ENCODE measurements at places on chromosomes 11 and 22.

DNA sequence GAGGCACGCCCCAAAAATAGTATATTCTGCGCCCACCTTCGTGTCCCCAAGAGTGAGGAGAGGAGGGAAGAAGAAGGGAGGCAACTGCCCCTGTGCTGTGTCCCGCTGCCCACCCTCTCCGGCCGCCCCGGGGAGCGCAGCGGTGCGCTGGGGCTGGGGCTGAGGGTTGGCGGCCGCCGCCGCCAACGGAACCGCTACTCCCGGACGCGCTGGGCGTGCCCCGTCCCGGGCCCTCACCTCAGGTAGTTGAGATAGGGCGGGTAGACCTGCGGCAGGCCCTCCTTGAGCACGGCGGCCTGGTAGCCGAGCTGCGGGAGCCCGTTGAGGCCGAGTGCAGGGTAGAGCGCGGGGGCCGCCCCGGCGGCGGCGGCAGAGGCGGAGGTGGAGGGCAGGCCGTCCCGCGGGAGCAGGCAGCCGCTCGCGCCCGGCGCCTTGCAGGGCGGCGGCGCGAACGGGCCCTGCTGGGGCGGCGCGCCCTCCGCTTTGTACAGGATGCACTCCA, 2.4 kb downstream of the PGR start:
- DNase-seq, result no peak

- DNase-seq, result no peak
Observed at GRCh38 chr11:75487365-75487764, 38.4 kb downstream of the GDPD5 start.

GRCh38 chr11:83671289-83671688, 385.1 kb upstream of the CCDC90B start:
- DNase-seq, result no peak

- DNase-seq, result no peak
Observed at GRCh38 chr11:93225662-93226061, 27.9 kb upstream of the SLC36A4 start.

GRCh38 chr11:28110821-28111200, 2.6 kb downstream of the METTL15 start:
- DNase-seq, result no peak

- DNase-seq, result no peak
Observed at GRCh38 chr11:70147668-70148067, 55.4 kb upstream of the FADD start.

GRCh38 chr11:112050721-112051120, 23.1 kb downstream of the PIH1D2 start:
- no peak for DNase-seq

DNA sequence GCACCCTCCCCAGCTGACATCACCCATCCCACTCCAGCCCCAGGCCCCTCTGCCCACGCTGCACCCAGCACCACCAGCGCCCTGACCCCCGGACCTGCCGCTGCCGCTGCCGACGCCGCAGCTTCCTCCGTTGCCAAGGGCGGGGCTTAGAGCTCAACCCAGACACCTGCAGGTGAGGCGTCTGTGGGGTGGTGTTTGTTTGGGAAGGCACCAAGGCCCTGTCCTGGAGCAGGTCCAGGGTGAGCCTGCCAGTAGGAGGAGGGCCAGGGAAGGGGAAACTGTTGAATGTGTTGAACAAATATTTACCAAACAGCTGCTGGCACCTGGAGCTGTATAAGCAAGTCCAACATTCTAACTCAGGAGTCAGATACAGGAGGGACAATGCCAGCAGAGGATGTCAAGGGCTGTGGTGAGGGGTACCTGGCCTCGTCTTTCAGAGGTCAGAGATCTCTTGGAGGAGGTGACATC, 3.1 kb downstream of the VEGFB start:
- DNase-seq, result no peak

GRCh38 chr11:7552666-7553065, 38.9 kb downstream of the PPFIBP2 start:
- no peak for DNase-seq

GRCh38 chr11:120917559-120918239, 106.2 kb upstream of the TBCEL start:
- no peak for DNase-seq

DNA sequence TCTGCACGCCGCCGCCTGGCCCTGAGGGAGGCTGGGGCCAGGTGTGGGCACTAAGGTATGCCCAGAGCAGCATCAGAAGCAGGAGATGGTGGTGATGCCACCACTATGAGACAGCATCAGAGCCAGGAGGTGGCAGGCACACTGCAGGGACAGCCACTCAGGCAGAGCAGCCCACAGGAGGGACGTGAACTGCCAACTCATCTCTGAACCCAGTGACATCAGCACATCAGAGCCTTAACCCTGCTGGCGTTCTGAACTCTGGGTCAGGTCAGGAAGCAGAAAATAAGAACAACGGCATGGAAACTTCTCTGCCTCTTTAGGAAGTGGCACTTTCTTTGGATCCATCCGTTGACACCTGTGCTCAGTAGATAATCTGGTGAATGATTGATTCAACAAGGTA, 14.7 kb upstream of the IFT27 start:
- no peak for DNase-seq

DNA sequence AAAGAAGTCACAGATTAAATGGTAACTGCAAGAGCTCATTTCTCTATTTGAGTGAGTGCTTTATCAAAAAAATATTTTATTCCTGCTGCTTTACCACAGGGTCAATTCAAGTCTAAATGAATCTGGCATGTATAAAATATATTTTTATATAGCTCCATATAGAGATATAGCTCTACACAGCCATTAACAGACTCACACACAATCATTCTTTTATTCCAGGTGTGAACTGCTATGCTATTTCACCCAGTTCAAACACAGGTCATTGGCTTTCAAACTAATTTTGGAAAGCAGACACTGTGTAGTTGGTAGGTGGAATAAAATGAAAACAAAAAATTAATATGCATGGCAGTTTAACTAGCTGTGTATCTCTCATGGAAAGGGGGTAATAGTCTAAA, 63.1 kb downstream of the MAML2 start:
- no peak for DNase-seq

- DNase-seq, result no peak
Observed at GRCh38 chr11:35563484-35564244, 38.2 kb upstream of the PAMR1 start.

GRCh38 chr11:83736684-83737083, 450.5 kb upstream of the CCDC90B start:
- DNase-seq, result no peak

DNA sequence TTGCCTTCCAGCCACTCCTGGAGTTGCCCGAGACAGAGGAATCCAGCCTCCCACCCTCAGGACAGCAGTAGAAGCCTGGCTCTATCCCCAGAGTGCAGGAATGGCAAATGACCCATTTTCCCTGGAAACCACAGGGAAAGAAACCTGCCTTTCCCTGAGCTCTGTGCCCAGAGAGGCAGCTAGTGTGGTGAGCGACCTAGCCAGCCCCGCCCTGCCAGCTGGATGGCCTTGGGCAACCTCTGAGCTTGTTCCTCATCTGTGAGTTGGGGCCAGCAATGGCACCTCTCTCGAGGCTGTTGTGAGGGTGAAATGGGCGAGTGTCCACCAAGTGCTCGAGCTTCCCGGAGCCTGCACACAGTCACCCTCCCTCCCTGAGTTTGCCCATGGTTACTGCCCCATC, 3.7 kb downstream of the OMP start:
- no peak for DNase-seq

GRCh38 chr22:17397756-17398547, 28.7 kb downstream of the CECR2 start:
- no peak for DNase-seq

DNA sequence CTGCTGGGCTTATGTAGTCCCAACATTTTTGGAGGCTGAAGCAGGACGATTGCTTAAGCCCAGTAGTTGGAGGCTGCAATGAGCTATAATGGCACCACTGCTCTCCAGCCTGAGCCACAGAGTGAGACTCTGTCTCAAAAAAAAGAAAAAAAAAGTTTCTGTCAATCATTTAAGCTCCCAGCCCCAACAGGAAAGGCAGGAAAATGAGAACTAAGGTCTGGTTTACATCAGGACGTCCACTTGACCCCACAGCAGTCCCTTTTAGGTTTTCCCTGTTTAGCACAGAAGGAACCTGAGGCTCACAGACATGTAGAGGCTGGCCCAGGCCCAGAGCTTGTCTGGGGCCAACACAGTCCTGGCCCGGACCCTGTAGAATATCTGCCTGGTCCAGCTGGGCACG, 9.2 kb upstream of the TTLL1 start:
- no peak for DNase-seq

- DNase-seq, result no peak
Observed at GRCh38 chr11:1195682-1196515, 27.0 kb upstream of the MUC5B start.

- no peak for DNase-seq
Observed at GRCh38 chr11:65625628-65626342, 10.2 kb downstream of the PCNX3 start.

- DNase-seq, result no peak
Observed at GRCh38 chr22:37716708-37717107, 19.9 kb downstream of the TRIOBP start.

- DNase-seq, result no peak
Observed at GRCh38 chr11:21414953-21415352, 745.6 kb downstream of the NELL1 start.

DNA sequence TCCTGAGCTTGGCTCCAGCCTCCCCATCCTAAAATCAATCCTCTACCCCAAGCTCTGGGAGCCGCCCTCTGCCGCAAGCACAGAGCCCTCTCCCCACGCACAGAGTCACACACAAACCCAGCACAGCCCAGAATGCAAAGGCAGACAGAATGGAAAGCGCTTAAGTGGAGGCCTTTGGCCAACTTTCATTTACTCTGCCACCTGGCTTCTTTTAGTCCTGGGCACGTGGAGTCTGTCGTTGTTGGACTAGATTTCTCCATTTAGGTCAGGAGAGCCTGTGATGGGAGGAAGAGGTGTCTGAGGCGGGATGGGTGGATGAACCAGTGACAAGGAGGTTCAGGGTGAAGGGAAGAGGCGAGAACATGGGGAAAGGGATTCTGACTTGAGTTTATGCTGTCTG, 191.7 kb downstream of the DSCAML1 start:
- DNase-seq, result no peak

GRCh38 chr11:14471127-14471526, 28.5 kb downstream of the COPB1 start:
- DNase-seq, result no peak

DNA sequence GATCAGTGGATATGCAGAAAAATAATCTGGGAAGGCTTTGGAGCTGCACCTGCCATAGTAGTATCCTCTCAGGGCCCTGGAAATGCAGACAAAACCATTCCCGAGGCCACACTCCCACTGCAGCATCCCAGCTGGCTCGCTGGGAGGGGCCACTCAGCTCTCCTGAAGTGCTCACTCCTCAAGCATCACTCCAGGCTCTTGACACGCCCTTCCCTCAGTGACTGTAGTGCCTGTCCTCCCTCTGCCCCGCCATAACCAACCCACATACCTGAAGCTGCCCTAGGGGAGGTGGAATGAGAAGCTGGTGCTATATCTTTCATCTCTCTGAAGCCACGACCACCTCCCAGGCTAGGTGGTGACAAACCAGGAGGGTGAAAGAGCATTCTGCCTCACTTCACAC, 4.8 kb downstream of the DSCAML1 start:
- no peak for DNase-seq

DNA sequence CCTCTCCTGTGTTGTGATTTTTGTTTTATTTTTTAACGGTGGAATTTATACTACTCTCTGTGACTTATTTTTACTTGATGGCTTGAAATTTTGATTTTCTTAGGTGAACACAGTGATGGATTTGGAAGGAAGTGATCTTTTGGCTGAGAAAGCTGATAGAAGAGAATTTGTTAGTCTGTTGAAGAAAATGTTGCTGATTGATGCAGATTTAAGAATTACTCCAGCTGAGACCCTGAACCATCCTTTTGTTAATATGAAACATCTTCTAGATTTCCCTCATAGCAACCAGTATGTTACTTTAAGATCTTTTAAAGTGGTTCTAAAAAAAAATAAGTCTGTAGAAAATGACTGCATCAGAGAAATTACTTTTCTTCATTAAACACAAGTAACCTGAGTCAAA, 82.1 kb downstream of the HIPK3 start:
- no peak for DNase-seq

- DNase-seq, result no peak
Observed at GRCh38 chr11:11510939-11511338, 110.9 kb downstream of the GALNT18 start.

- DNase-seq, result no peak
Observed at GRCh38 chr22:30969532-30970355, 679 bp downstream of the TUG1 start.

- no peak for DNase-seq
Observed at GRCh38 chr11:57315491-57315890, 9.3 kb downstream of the TNKS1BP1 start.

- DNase-seq, result no peak
Observed at GRCh38 chr22:46150655-46151477, 540 bp downstream of the PPARA start.

GRCh38 chr11:65661599-65662246, 993 bp downstream of the RELA start:
- no peak for DNase-seq

DNA sequence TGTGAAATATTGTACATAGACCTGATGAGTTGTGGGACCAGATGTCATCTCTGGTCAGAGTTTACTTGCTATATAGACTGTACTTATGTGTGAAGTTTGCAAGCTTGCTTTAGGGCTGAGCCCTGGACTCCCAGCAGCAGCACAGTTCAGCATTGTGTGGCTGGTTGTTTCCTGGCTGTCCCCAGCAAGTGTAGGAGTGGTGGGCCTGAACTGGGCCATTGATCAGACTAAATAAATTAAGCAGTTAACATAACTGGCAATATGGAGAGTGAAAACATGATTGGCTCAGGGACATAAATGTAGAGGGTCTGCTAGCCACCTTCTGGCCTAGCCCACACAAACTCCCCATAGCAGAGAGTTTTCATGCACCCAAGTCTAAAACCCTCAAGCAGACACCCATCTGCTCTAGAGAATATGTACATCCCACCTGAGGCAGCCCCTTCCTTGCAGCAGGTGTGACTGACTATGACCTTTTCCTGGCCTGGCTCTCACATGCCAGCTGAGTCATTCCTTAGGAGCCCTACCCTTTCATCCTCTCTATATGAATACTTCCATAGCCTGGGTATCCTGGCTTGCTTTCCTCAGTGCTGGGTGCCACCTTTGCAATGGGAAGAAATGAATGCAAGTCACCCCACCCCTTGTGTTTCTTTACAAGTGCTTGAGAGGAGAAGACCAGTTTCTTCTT, 12.3 kb downstream of the PIK3IP1 start:
- DNase-seq, result no peak

GRCh38 chr11:86040919-86041850, 27.7 kb downstream of the PICALM start:
- DNase-seq, result no peak

- no peak for DNase-seq
Observed at GRCh38 chr11:11979488-11980117, 28.8 kb downstream of the DKK3 start.

DNA sequence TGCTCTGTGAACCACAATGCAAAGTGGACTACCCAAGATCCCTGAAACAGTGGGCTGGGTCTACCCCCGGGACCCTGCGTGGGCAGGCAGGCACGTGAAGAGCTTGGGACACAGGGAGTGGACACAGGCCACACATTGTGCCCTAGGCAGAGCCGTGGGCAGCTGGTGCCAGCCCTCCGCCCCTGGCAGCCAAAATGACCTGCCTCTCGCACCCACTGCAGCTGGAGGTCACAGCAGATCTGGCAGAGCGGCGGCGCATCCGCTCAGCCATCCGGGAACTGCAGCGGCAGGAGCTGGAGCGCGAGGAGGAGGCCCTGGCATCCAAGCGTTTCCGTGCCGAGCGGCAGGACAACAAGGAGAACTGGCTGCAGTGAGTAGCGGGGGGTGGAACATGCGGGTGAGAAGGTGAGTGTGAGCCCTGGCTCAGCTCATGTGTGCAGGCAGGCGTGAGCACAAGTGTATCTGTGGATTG, 6.7 kb downstream of the SMTN start:
- no peak for DNase-seq

GRCh38 chr11:19474954-19475721, 234.4 kb upstream of the E2F8 start:
- DNase-seq, result no peak
